Spleen (tissue), 13 donors: ENCODE measurements at places on chromosomes 7 and 10. TPM values are rescaled to one million over a fixed set of nuclear protein-coding genes. Genes with fewer than 3 reads are reported as not detected.

- no peak for DNase-seq
- H3K4me1 ChIP-seq = no peaks in the 10 kb centered on the region
- H3K36me3 ChIP-seq = no peaks in the 10 kb centered on the region
- no peaks in the 10 kb centered on the region for H3K27me3 ChIP-seq
- no peak overlapping the region for H3K4me3 ChIP-seq
These were observed 108.8 kb upstream of the MPP7 start for GRCh38 chr10:28411648-28412047.

DNA sequence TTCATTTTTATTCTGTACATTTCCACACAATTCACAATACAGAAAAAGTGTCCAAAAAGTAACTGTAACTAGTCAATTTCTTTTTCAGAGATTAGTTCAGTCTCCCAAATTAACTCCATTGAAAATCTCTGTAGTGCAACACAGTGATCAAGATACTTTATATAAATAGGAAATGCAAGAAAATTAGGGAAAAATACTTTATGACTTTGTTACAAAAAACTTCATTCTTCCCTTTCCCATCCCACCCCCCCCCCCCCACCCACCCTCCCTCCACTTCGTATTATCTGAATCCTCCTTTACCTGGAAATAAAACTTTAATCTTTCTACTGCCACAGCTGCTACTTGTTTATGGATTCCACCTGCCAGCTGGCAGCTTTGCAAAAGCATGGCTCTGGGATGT, 37.5 kb upstream of the PTN start:
- H3K4me3 ChIP-seq = no peak overlapping the region
- DNase-seq = no peak
- no peak overlapping the region for H3K27ac ChIP-seq

DNA sequence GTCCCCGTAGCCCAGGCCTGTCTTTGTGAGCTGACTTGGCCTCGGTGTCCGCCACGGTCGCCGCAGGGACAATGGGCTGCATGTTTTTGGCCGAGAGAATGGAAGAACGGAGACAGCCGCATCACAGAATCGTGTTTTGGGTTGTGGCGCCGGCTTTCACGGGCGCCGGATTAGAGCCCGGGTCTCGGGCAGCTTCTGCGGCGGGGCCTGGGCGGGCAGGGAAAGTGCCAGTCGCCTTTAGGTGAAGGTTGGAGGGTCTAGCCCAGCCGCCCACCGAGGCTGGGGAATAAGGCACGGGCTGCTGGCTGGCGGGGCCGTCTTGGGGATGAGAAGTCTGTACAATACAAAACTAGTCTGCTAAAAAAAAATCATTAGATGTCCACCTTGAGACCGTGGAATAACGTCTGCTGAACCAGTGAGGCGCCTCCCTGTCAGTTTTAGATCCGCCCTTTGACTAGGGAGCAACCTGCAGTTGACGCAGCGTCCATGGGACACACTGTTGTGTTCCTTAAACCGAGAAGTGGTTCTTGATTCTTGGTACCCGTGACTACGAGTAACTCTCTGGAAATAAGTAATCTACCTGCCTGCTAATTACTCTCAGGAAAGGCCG, 577 bp downstream of the DNAJB9 start:
- H3K4me3 ChIP-seq = peak overlapping the region; percentile 88
- no peak for DNase-seq
- H3K4me1 ChIP-seq = peaks cover 69% of the 10 kb centered on the region
- H3K27ac ChIP-seq = peak overlapping the region; percentile 99
- peaks cover 12% of the 10 kb centered on the region for H3K36me3 ChIP-seq
- H3K27me3 ChIP-seq = no peaks in the 10 kb centered on the region

DNA sequence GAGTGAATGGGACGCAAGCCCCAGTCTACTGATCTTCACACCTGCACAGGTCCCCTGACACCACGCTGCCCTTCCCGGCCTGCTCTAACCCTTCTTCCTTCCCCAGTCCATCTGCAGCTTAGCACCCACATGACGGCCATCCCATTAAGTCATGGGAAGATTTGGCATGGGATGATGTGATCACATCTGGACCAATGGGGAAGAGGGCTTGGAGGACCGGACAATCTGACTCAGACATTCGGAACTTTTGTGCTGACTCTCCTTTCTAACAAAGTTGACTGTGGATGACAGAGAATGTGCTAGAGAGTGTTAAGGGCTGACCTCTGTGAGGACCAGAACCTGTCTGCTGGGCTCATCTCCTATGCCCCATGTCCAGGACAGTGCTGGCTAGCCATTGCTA, 15.6 kb downstream of the CXCL12 start:
- no peaks in the 10 kb centered on the region for H3K27me3 ChIP-seq
- peak; percentile 27 for DNase-seq
- H3K36me3 ChIP-seq = peaks cover 8% of the 10 kb centered on the region
- no peak overlapping the region for H3K4me3 ChIP-seq
- no peak overlapping the region for H3K27ac ChIP-seq
- no peaks in the 10 kb centered on the region for H3K4me1 ChIP-seq

Gene OR2A7
- total RNA-seq = 2.6 TPM

Gene TMEM140
- total RNA-seq = 45.4 TPM

DNA sequence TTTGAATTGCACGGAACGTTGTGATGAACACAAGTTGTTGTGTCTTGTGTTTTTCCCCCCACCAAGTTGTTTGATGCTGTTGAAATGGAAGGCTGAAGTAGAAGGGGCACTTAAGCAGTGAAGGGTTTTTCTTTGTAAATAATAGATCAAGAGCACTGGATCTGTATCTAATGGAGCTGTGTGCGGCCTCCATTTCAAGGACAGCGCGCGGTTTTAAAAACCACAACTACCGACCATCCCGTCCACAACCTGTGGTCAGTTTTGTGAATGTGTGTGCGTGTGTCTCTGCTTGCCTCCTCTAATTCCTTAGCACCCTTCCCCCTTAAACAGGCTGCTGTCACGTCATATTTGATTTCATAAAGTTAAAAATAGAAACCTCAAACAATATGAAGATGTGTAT, 165.5 kb downstream of the TCF7L2 start:
- H3K27me3 ChIP-seq = no peaks in the 10 kb centered on the region
- no peaks in the 10 kb centered on the region for H3K36me3 ChIP-seq
- DNase-seq = no peak
- no peaks in the 10 kb centered on the region for H3K4me1 ChIP-seq

GRCh38 chr7:23709081-23709750, 803 bp upstream of the STK31 start:
- no peak for DNase-seq
- H3K27me3 ChIP-seq = no peaks in the 10 kb centered on the region
- no peaks in the 10 kb centered on the region for H3K36me3 ChIP-seq
- no peaks in the 10 kb centered on the region for H3K4me1 ChIP-seq
- no peak overlapping the region for H3K27ac ChIP-seq
- no peak overlapping the region for H3K4me3 ChIP-seq

Gene SLC37A3
- total RNA-seq = 70.2 TPM

Gene DPYSL4
- 3.8 TPM for total RNA-seq

GRCh38 chr7:120165227-120165626, 107.7 kb upstream of the KCND2 start:
- H3K4me1 ChIP-seq = no peaks in the 10 kb centered on the region
- no peak overlapping the region for H3K27ac ChIP-seq
- DNase-seq = no peak

DNA sequence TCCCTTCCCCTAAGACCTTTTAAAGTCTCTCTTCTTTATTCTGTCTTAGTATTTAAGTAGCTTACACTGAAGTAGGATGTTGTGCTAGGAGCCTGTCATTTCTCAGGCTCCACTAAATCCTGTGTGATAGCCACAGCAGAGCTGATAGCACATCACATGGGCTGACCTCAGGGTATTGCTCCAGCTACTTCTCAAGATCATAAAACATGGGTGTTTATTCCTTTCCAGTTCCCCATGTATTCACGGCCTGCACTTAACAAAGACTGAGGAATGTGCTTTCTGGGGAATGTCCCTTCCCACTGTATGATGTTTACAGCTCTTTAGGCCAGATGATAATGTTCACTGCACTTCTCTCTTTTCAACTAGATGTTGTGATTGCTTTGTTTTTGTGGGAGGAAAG, 1086.8 kb downstream of the KCNMA1 start:
- H3K27me3 ChIP-seq = no peaks in the 10 kb centered on the region
- H3K4me1 ChIP-seq = peaks cover 7% of the 10 kb centered on the region
- H3K36me3 ChIP-seq = no peaks in the 10 kb centered on the region
- no peak overlapping the region for H3K4me3 ChIP-seq
- no peak for DNase-seq
- no peak overlapping the region for H3K27ac ChIP-seq

DNA sequence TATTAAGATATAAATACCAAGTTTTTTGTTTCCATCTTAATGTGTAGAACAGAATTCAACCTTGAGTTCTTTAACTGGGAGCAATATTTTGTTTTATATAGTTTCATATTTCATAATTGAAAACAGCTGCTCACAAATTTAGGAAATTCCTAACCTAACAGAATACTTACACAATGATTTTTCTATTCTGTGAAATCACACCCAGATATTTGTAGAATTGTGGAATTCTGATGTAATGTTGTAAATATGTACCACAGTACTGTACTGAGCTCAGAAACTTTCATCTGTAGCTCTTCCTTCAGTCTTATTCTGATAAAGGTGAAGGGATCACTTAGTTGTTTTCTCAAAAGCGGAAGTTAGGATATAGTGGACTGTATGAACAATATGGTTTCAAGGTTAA, 143.4 kb upstream of the GLI3 start:
- no peak overlapping the region for H3K4me3 ChIP-seq
- DNase-seq = no peak
- H3K27ac ChIP-seq = no peak overlapping the region
- no peaks in the 10 kb centered on the region for H3K36me3 ChIP-seq
- no peaks in the 10 kb centered on the region for H3K4me1 ChIP-seq

DNA sequence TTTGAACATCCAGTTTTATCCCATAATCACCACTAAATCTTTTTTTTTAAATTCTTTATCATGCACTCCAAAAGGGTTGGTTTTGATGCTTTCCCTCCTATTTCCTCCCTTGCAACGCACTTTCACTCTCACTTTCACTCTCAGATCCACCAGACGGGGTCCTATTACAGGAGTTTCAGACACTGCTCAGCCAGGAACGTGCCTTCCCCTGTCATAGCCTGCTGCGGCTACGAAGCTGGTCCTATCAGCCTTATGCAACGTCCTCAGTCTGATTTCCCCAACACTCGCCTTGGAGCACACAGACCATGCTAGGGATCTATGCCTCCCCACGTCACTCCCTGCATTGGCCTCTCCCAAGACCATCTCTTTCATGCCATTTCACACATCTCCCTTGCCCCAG, 23.4 kb downstream of the ZPBP start:
- H3K27ac ChIP-seq = peak overlapping the region; percentile 70
- no peaks in the 10 kb centered on the region for H3K27me3 ChIP-seq
- peaks cover 10% of the 10 kb centered on the region for H3K4me1 ChIP-seq
- H3K4me3 ChIP-seq = peak overlapping the region; percentile 39

Gene MUC12
- total RNA-seq = 0.34 TPM

Gene SGCE
- 34.4 TPM for total RNA-seq

Gene LIPJ
- 0.23 TPM for total RNA-seq

GRCh38 chr7:1850976-1851571, 181.0 kb downstream of the ELFN1 start:
- H3K36me3 ChIP-seq = no peaks in the 10 kb centered on the region
- H3K4me1 ChIP-seq = no peaks in the 10 kb centered on the region
- no peak overlapping the region for H3K27ac ChIP-seq
- peak; percentile 70 for DNase-seq

Gene ADCY1
- 4.7 TPM for total RNA-seq

- DNase-seq = no peak
- no peaks in the 10 kb centered on the region for H3K36me3 ChIP-seq
- no peak overlapping the region for H3K4me3 ChIP-seq
- no peaks in the 10 kb centered on the region for H3K4me1 ChIP-seq
- no peak overlapping the region for H3K27ac ChIP-seq
These were observed 36.9 kb upstream of the C10orf67 start for GRCh38 chr10:23381298-23382040.

GRCh38 chr10:78494179-78494578, 460.5 kb downstream of the RPS24 start:
- DNase-seq = no peak
- H3K4me1 ChIP-seq = no peaks in the 10 kb centered on the region
- no peaks in the 10 kb centered on the region for H3K27me3 ChIP-seq
- H3K4me3 ChIP-seq = no peak overlapping the region

Gene MOGAT3
- not detected for total RNA-seq

- H3K27me3 ChIP-seq = peaks cover 3% of the 10 kb centered on the region
- no peak overlapping the region for H3K4me3 ChIP-seq
- DNase-seq = no peak
- no peaks in the 10 kb centered on the region for H3K4me1 ChIP-seq
- H3K27ac ChIP-seq = no peak overlapping the region
- H3K36me3 ChIP-seq = no peaks in the 10 kb centered on the region
These were observed 102.6 kb upstream of the CTBP2 start for GRCh38 chr10:125262920-125263319.

- DNase-seq = no peak
- H3K4me3 ChIP-seq = no peak overlapping the region
- no peaks in the 10 kb centered on the region for H3K27me3 ChIP-seq
- no peak overlapping the region for H3K27ac ChIP-seq
These were observed 285.9 kb upstream of the FZD8 start for GRCh38 chr10:35927990-35928488.

- no peak overlapping the region for H3K4me3 ChIP-seq
- no peak overlapping the region for H3K27ac ChIP-seq
- no peaks in the 10 kb centered on the region for H3K36me3 ChIP-seq
- peak; percentile 22 for DNase-seq
- no peaks in the 10 kb centered on the region for H3K4me1 ChIP-seq
These were observed 50.5 kb upstream of the COL13A1 start for GRCh38 chr10:69751214-69751613.

DNA sequence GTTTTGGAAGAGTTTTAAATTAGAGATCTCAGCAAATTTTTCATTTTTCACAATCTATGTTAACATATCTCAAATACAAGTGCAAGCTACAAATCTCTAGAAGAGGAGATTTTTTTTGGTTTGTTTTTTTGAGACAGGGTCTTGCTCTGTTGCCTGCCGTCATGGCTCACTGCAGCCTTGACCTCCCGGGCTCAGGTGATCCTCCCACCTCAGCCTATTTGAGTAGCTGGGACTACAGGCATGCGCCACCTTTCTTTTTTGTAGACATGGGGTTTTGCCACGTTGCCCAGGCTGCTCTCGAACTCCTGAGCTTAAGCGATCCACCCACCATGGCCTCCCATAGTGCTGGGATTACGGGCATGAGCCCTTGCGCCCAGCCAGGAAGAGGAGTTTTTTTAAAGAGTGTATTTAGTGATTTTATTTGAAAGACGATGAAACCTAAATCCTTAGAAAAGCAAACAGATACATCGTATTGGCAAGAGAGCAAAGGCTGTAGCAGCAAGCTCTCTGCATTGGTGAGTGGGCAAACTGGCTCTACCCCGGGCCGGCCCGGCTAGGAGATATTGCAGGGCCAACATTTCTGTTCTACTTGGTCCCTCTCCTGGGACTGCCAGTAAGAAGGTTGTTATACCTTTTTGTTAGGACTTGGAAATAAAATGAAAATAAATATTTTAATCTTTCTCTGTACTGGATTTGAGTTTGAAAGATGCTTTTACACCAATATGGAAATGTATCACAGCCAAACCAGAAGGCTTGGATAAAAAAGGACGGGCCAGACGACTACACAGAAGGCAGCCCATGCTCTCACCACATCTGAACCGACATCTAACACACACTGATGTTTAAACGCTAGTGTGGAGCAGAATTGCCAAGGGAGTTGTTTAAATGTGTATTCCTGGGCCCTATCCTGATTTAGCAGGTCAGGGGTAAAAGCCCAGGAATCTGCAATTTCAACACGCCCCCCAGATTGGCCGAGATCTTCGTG, 49.6 kb upstream of the RHEB start:
- no peak overlapping the region for H3K27ac ChIP-seq
- DNase-seq = no peak
- no peaks in the 10 kb centered on the region for H3K27me3 ChIP-seq
- H3K4me1 ChIP-seq = no peaks in the 10 kb centered on the region

Gene ADAM22
- 3.6 TPM for total RNA-seq

Gene POM121C
- 40.4 TPM for total RNA-seq
